ENCODE measurements at places on chromosomes 1 and 21. TPM values are rescaled to one million over a fixed set of nuclear protein-coding genes. Genes with fewer than 3 reads are reported as not detected.

IFI44L gene
- total RNA-seq, result not detected

FMO4 gene
- total RNA-seq, result 2.3 TPM

QSOX1 gene
- 17.0 TPM for total RNA-seq

FCGR2B gene
- not detected for total RNA-seq

TRIM67 gene
- 0.58 TPM for total RNA-seq

DNA sequence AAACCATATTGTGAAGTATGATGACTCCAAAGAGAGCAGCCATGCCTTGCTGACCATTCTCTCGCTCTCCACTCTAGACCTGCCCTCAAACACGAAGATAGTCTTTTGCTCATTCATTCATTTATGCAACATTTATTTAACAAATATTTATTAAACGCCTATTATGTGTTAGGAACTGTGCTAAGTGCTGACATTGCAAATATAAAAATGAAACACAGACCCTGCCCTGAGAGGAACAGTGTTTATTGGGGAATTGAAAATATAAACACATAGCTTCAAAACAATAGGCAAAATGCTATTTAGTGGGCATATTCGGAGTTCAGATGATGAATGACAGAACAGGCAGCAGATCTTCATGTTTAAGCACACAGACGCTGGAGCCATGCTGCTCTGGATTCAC is 213.6 kb downstream of the NUF2 start:
- no peak overlapping the region for H3K4me3 ChIP-seq
- no peak overlapping the region for H3K27ac ChIP-seq
- no peaks in the 10 kb centered on the region for H3K36me3 ChIP-seq
- DNase-seq, result no peak
- no peaks in the 10 kb centered on the region for H3K27me3 ChIP-seq
- H3K4me1 ChIP-seq, result no peaks in the 10 kb centered on the region

DNA sequence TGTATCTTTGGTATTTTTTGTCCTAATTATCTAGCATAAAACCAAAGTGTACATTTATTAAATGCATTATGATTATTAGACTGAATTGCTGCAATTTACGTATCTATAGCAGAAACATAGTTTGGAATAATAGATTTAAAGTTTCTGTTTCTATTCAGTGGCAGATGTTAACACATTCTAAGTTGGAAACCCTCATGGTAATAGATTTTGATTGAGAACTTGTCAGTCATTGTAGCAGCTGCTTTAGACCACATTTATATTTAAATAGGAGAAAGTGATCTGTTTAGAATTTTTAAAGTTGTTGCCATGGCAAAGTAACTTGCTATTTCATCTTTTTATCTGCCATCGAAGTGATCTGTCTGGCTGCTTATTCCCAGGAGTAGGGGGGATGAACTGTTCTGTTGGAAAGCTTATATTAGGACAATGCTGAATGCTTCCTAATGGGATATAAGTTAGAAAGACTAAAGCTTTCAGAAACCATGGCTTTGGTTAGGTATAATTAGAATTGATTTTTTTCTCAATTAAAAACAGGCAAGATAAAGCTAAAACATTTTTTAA is 61.6 kb downstream of the HS2ST1 start:
- H3K27ac ChIP-seq, result no peak overlapping the region
- no peaks in the 10 kb centered on the region for H3K4me1 ChIP-seq
- no peak for DNase-seq
- no peaks in the 10 kb centered on the region for H3K27me3 ChIP-seq

GRCh38 chr1:150429805-150430204 is 57.4 kb upstream of the TARS2 start:
- H3K27ac ChIP-seq, result peak overlapping the region; percentile 5
- H3K4me1 ChIP-seq, result 0 out of 2 replicates have a peak, but pooled peaks cover 4% of the 10 kb centered on the region
- no peaks in the 10 kb centered on the region for H3K36me3 ChIP-seq
- H3K4me3 ChIP-seq, result no peak overlapping the region
- DNase-seq, result no peak
- H3K27me3 ChIP-seq, result no peaks in the 10 kb centered on the region

- peaks cover 21% of the 10 kb centered on the region for H3K4me1 ChIP-seq
- no peak for DNase-seq
- no peaks in the 10 kb centered on the region for H3K36me3 ChIP-seq
- H3K27ac ChIP-seq, result peak overlapping the region; percentile 55
Measured at GRCh38 chr1:244952280-244952933, 88.1 kb upstream of the HNRNPU start.

GRCh38 chr1:37725851-37726613 is 33.7 kb downstream of the CDCA8 start:
- no peaks in the 10 kb centered on the region for H3K36me3 ChIP-seq
- no peak overlapping the region for H3K4me3 ChIP-seq

GRCh38 chr1:236089046-236089773 is 24.3 kb upstream of the NID1 start:
- no peak for DNase-seq
- H3K36me3 ChIP-seq, result no peaks in the 10 kb centered on the region
- H3K27ac ChIP-seq, result no peak overlapping the region
- no peak overlapping the region for H3K4me3 ChIP-seq

DNA sequence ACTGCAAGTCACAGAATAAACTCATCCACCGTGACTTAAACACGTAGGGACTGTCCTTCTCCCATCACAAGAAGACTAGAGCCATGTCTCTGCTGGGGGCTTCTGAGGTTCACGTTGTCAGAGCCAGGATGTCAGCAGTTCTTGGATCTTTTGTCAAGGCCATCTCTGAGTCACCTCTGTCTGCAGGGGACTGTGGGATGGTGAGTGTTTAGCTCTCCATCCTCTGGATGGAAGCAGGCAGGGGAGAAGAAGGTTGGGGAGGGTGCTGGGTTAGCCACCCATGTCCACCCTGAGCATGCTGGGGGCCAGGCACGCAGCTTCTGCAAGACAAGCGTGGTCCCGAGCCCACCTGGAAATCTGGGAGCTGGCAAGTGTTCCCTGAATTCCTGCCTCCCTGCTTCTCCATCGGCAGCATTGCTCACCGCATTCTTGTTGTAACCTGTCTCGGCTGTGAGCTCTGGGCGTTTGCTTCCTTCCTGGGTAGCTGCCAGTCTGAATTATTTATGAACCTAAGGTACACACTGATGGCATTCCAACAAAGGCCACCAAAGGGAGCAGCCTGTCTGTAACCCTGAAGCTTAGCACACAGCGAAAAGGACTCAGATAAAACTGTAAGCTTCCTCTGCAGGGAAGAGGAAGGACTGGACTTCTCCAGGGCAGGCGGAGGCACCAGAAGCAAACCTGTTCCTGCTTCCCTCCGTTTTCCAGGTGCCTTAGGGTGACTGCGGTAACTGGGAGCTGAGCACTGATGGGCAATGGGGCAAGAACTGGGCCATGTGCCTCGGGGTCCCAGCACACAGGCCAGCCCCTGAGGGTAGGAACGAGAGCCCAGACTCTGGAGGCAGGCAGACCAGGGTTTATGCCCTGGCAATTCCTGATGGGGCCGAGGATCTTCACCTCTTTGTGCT is 88.6 kb downstream of the RIPK4 start:
- H3K27me3 ChIP-seq, result no peaks in the 10 kb centered on the region
- no peaks in the 10 kb centered on the region for H3K36me3 ChIP-seq
- H3K27ac ChIP-seq, result peak overlapping the region; percentile 96
- H3K4me1 ChIP-seq, result peaks cover 26% of the 10 kb centered on the region
- peak; percentile 80 for DNase-seq

DNA sequence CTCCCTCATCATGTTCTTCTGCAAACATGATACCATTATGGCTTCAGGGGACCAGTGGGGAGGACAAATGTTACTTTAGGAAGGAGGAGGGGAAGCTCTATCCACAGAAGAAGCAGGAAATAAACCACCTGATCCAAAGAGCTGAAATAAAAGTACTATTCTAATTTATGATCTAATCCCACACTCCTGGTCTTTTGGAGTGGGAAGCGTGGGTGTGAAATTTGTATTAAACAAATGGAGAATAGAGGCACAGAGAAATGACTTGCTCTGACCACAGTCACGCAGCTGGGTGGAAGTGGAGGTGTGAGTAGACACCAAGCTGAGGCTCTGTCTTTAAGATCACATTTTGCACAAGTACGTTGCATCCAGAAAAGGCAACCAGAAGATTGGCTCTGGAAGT is 14.5 kb upstream of the STUM start:
- no peak overlapping the region for H3K27ac ChIP-seq
- H3K27me3 ChIP-seq, result no peaks in the 10 kb centered on the region

GRCh38 chr21:34792504-34793089 is 123.8 kb downstream of the CLIC6 start:
- no peak overlapping the region for H3K27ac ChIP-seq
- H3K4me1 ChIP-seq, result peaks cover 33% of the 10 kb centered on the region
- no peak for DNase-seq
- H3K4me3 ChIP-seq, result no peak overlapping the region
- H3K27me3 ChIP-seq, result no peaks in the 10 kb centered on the region

GRCh38 chr1:42618866-42619265 is 39.4 kb upstream of the PPIH start:
- H3K27me3 ChIP-seq, result no peaks in the 10 kb centered on the region
- no peaks in the 10 kb centered on the region for H3K4me1 ChIP-seq
- no peak overlapping the region for H3K4me3 ChIP-seq
- H3K36me3 ChIP-seq, result no peaks in the 10 kb centered on the region
- H3K27ac ChIP-seq, result no peak overlapping the region
- DNase-seq, result no peak

DNA sequence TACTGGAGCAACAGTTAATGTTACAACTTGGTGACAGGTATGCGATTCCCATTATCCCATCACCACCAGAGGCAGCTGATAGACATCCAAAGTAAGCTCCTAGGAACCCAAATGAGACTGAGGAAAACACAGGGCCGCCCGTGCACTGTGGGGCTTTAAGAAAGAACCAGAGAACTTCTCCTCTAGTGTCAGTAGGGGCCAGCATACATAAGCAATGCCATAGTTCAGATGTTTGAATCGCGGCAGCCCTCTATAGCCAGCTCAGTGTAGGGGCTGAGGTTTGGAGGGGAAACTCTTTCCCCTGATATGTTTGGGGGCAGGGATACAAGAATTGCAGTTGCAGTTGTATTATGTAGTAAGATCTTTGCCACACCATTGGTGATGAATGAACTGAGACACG is 593.3 kb upstream of the NCAM2 start:
- H3K27ac ChIP-seq, result no peak overlapping the region
- no peaks in the 10 kb centered on the region for H3K27me3 ChIP-seq
- H3K4me3 ChIP-seq, result no peak overlapping the region
- DNase-seq, result no peak
- H3K4me1 ChIP-seq, result no peaks in the 10 kb centered on the region
- no peaks in the 10 kb centered on the region for H3K36me3 ChIP-seq

DNA sequence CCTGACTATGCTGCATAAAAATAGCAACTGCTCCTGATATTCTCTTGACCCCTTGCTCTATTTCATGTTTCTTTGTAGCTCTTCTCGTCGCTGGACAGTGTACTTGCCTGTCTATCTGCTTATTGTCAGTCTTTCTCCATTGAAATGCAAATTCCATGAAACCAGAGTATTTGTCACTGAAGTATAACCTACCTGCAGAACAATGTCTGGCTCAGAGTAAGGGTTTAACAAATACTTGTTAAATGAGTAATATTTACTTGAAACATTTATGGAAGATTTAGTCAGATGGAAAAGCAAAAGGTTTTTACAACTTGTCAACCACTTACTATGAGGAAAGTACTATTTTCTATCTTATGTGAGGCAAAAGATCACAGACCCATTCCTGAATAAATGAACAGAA is 19.9 kb upstream of the ERICH3 start:
- DNase-seq, result no peak
- no peak overlapping the region for H3K4me3 ChIP-seq
- no peaks in the 10 kb centered on the region for H3K36me3 ChIP-seq
- no peaks in the 10 kb centered on the region for H3K4me1 ChIP-seq

DNA sequence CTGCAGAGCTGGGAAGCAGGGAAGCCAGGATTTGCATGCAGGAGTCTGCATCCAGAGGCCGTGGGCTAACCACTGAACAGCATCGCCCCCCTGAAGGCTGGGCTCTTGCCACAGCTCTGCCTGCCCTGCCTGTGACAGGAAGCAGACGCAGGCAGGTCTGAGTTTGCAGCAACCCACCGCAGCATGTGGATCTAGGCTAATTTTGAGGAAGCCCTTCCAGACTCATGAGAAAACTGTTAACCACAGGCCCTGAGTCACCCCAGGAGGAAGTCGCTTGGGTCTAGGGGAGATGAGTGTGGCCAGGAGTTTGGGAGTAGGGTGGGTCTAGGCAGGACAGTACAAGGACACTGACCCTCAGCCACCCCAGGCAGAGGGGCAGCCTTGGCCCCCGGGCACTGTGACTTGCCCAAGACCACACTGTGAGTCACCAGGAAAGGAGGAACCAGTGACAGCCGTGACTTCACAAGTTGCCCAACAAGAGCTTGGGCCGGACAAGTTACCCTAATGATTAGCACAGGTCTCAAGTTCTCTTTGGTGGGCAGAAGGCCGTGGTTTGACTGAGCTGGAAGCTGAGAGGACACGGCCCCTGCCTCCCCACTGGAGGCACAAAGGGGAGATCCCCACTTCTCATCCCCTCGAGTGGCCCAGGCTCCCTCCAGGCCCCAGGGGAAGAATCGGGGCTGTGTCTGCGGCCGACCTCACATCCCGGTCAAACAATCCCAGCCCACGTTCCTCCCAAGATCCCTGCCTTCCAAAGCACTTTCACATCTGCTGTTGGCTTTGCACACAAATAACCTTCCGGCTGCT is 826 bp downstream of the LAPTM5 start:
- DNase-seq, result no peak
- no peaks in the 10 kb centered on the region for H3K36me3 ChIP-seq
- H3K27me3 ChIP-seq, result no peaks in the 10 kb centered on the region
- H3K4me1 ChIP-seq, result no peaks in the 10 kb centered on the region

DNA sequence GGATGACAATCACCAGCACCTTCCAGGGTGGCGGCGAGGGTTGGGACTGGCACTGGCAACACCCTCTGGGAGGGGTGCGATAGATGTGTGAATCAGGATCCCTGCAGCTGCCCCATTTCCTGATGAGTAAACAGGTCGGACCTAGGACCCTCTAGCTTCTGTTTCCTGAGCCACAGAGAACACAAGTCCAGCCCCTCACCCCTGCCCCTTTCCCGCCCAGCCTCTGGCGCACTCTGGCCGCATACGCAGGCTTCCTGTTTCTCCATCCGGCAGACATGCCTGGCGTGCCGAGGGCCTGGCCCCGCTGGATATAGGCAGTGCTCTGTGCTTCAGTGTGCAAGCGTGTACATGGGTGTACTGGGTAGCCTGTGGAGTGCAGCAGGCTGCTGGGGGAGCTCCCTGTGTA is 4.6 kb downstream of the PEAR1 start:
- no peaks in the 10 kb centered on the region for H3K36me3 ChIP-seq
- H3K4me3 ChIP-seq, result no peak overlapping the region
- no peaks in the 10 kb centered on the region for H3K27me3 ChIP-seq
- no peak overlapping the region for H3K27ac ChIP-seq
- no peak for DNase-seq
- H3K4me1 ChIP-seq, result peaks cover 38% of the 10 kb centered on the region

DNA sequence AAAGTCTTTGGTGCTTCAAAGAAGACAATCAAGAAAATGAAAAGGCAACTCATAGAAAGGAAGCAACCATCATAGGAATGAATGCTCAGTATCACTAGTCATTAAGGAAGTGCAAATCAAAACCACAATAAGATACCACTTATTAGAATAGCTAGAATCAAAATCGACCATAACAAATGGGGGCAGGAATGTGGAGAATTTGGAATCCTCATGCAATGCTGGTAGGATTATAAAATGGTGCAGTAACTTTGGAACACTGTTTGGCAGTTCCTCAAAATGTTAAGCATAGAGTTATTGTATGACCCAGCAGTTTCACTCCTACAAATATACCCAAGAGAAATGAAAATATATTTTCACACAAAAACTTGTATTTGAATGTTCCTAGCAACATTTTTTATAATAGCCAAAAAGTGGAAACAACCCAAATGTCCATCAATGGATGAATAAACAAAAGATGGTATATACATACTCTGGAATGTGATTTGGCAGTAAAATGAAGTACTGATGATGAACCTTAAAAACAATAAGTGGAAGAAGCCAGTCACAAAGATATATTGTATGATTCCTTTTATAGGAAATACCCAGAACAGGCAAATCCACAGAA is 105.6 kb downstream of the MIS18A start:
- no peaks in the 10 kb centered on the region for H3K4me1 ChIP-seq
- no peak overlapping the region for H3K27ac ChIP-seq
- no peak overlapping the region for H3K4me3 ChIP-seq
